Cerebellum (tissue), 4 donors: ENCODE measurements at places on chromosomes 5 and 9.
A peak's percentile ranks its signal among the peaks of the same experiment; 100 is the strongest.

DNA sequence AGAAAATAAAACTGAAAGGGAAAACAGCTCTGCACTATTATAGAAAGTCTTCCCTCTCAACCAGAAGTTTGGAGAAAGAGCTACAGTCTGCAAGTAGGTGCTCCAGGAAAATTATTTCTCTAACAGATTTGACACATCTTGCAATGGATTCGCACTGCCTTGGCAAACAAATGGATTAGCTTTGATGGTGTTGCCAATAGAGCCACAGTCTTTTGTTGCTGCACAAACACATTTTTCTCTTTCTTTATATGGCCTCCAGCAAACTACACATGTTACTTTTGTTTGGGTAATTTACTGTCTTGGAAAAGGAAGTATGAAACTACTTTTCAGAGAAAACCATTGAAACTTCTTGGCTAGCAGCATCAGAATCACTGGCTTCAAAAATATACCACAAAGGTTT is 523.1 kb downstream of the EFNA5 start:
- no peak for DNase-seq

DNA sequence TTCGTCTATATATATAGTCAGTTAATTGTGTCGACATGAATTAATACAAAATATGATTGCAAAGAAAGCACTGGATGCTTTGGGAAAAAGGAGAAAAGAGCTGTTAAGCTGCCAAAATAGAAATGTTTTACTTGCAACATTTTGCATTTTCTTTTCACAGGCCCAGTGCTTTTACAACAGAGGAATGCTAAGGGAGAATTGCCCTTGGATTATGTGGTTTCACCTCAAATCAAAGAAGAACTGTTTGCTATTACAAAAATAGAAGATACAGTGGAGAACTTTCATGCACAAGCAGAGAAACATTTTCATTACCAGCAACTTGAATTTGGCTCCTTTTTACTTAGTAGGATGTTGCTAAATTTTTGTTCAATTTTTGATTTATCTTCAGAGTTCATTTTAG is 76.2 kb downstream of the SLF1 start:
- DNase-seq, result no peak

DNA sequence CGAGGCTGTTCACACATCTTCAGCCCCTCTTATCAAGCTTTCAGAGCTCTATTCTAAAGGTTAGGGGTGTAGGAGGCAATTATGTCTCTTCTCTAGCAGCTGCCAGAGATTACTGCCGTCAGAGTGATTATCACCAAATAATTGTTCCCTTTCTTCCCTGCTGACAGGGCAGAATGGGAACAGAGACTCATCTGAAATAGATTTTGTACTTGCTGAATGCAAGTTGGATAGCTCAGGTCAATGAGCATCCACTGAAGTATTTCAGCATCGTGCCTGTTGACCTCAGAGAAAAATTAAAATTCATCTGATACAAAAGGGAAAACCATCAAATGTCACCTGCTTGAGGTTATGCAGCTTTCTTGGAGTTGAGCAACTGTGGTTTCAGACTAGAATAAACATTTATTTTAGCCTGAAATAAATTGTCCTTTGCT is 213.7 kb upstream of the MAP3K1 start:
- DNase-seq, result no peak

GRCh38 chr9:128819716-128820664 is 1.7 kb downstream of the ENDOG start:
- DNase-seq, result peak; percentile 70

DNA sequence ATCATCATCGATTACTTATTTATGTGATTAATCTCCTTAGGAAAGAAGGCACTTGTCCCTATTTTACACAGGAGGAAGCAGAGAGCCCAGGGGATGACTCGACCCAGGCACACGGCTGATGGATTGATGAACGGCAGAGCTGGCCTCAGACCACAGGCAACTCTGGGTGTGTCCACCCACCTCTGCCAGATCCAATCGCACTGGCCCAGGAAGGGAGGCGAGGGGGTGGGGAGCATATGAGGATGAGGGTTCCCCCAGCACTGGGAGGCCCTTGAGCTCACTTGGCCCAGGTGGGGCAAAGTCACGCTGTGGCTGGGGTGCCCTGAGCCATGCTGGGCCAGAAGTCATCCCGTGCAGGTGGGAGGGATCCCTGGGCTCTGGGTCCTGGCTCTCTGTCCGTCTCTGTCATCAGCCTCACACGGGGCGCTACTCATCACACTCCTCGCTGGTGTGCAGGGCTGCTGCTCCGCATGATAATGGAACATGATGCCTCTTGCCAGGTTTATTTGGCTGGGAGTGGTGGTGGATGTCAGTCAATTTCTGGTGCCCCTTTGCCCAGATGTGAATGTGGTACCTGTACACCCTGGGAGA is 160.1 kb downstream of the GAPVD1 start:
- no peak for DNase-seq

GRCh38 chr5:59599729-59600128 is 293.8 kb downstream of the PDE4D start:
- no peak for DNase-seq
